ENCODE measurements at places on chromosomes 1 and 21. TPM values are rescaled to one million over a fixed set of nuclear protein-coding genes. Genes with fewer than 3 reads are reported as not detected.
A peak's percentile ranks its signal among the peaks of the same experiment; 100 is the strongest.

Gene FAAH
- 53.4 TPM for total RNA-seq

DNA sequence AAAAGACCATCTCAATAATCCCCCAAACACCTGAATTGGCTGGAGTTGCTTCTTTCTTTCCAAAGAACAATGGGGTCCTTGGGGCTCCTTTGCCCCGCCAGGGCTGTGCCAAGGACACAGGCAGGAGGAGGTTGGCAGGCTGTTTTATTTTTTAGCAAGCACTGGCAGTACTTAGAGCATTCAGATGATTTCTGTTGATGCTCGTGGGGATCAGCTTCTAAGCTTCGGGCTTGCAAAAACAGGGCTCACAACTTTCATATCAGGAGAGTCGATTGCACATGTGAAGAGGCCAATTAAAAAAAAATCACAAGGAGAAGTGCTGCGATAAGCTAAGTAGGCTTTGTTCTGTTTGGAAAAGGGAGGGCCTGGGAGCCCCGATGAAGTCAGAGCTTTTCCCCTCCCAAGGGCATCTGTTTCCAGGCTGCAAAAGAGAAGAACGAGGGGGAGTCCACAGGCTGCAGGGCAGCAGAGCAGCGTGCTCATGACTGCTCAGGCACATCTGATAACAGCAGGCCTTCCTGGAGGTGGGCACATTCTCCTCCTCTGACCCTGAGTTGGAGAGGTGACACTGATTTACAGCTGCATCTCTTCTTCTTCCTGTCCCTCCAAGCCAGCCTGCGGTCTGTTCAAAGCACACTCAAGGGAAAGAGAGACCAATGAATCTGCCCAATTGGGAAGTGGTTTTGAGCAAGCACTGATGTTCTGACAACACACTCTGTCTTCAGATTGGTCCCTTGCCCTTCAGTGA, 27.3 kb upstream of the BCAR3 start:
- peak; percentile 53 for DNase-seq

- DNase-seq, result peak; percentile 85
Observed at GRCh38 chr1:59146651-59147358, 150.1 kb upstream of the FGGY start.

Gene OR2T11
- total RNA-seq, result not detected

- peak; percentile 65 for DNase-seq
Observed at GRCh38 chr1:83583351-83584014, 415.4 kb downstream of the TTLL7 start.

DNA sequence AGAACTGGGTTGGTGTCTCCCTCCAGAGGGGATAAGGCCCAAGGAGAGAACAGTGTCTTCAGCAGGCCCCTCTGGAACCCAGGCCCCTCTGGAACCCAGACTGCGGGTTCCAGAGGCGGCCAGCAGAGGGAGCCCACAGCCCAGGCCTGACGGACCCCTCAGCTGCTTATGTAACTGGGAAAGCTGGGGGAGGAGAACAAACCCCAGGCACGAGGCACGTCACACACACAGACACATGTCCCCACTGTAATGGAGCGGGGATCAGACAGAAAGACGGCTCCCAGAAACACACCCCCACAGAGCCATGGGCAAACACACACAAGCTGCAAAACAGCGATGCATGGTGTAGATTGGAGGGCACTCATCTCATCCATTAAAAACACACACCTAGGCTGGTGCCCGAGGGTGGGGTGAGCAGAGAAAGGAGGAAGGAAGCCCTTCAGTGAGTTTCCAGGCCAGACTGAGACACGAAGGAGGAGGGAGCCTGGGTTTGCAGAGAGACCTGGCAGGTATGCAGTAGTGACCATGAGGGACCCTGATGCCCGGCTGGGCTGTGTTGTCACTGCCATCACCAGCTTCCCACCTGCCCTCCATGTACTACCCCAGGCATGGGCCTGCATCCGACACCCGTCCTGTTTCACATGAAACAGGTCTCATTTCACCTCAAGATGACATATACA, 2.8 kb upstream of the IGSF8 start:
- peak; percentile 93 for DNase-seq

DNA sequence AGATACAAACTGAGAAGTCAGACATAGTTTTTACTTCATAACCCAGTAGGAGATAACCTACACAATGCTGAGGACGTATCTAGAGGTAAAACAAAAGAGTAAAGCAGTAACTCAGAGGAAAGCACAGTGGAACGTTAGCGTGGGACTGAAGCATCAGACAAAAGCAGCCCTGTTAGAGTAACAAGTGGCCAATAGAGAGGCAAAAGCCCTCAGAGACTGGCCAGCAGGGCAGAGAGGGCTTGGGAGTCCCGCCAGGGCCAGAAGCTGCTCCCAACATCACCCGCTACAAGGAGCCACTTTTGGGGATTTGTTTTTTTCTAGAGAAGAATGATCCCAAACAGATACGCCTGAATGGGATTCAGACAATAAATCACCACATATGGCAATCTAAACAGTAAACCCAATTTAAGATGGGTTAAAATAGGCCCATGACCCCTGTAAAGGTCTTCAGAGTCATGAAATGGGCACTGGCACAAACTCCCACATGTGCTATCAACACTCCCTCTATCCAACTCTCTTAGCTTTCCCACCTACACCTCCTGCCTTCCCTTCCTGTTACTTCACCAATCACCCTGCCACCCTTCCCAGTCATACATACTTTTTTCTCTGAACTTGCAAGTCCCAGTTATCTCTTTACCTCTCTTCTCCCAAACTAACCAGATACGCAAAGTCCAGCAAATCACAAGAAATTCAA, 17.2 kb downstream of the TADA1 start:
- DNase-seq, result no peak

DNA sequence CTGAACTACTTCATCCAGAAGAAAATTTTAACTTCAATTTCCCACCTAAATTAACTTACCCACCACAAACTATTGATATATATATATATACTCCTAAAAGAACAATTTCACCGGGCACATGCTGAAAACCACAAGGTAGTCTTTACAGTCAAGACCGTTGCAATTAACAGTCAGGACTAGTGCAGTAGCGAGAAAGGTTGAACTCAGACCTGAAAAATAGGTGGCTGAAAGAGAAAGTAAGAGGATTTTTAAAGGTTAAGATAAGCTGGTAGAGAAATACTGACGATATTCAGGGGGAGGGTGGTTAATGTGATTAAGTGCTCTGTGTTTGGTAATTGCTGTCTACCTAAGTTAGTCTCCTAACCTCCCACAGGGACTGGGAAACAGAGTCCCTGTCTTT, 1153.5 kb upstream of the TMPRSS15 start:
- DNase-seq, result no peak

GRCh38 chr1:19055001-19055400, 98.5 kb upstream of the IFFO2 start:
- DNase-seq, result no peak

- DNase-seq, result no peak
Observed at GRCh38 chr1:228061411-228062084, 21.0 kb upstream of the ARF1 start.

Gene NHLH2
- total RNA-seq, result 1.4 TPM

- DNase-seq, result no peak
Observed at GRCh38 chr21:38460171-38460742, 38.0 kb downstream of the ERG start.

DNA sequence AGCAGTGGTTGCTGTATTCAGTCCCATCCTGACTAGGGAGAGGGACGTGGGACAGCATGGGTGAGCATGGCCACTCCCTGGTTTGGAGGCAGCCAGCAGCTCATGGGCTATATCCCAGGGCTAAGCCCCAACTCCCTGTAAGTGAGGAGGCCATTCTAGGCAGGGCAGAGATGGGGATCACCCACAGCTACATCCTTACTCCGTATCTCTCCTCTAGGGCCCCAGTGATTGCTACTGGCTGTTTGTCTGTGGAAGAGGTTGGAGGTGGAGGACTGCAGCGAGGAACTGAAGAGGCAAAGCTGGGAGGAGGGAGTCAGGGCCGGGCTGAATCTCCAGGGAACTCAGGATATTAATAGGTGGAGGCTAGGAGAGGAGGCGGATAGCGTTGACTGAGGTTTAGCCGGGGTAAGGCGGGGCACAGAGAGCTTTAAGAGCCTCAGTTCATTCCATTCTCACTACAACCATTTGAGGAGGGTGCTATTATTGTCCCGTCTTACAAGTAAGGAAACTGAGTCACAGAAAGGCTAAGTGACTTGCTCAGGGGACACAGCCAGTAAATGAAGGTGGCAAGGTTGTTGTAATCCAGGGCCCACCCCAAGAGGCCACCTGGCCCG, 6.8 kb downstream of the OLIG2 start:
- no peak for DNase-seq

Gene SGIP1
- 4.4 TPM for total RNA-seq

- no peak for DNase-seq
Observed at GRCh38 chr1:150511551-150511950, 3.6 kb downstream of the ECM1 start.

Gene SLC9C2
- not detected for total RNA-seq

- no peak for DNase-seq
Observed at GRCh38 chr1:153849487-153850185, 73.1 kb downstream of the GATAD2B start.

Gene NBPF6
- total RNA-seq, result not detected

DNA sequence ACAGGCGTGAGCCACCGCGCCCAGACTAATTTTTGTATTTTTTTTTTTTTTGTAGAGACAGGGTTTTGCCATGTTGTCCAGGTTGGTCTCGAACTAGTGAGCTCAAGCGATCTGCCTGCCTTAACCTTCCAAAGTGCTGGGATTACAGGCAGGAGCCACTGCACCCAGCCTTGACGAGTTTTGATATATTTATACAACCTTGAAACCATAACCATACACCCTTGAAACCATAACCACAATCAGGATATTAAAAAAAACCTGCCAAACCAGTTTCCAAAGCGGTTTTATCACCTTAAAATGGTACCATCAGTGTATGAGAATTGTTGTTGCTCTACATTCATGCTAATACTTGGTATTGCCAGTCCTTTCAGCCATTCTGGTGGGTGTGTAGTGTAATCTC, 3.7 kb upstream of the PHACTR4 start:
- no peak for DNase-seq

Gene LEFTY1
- 841 TPM for total RNA-seq

Gene PLA2G5
- not detected for total RNA-seq

Gene LAMTOR5
- 104 TPM for total RNA-seq

DNA sequence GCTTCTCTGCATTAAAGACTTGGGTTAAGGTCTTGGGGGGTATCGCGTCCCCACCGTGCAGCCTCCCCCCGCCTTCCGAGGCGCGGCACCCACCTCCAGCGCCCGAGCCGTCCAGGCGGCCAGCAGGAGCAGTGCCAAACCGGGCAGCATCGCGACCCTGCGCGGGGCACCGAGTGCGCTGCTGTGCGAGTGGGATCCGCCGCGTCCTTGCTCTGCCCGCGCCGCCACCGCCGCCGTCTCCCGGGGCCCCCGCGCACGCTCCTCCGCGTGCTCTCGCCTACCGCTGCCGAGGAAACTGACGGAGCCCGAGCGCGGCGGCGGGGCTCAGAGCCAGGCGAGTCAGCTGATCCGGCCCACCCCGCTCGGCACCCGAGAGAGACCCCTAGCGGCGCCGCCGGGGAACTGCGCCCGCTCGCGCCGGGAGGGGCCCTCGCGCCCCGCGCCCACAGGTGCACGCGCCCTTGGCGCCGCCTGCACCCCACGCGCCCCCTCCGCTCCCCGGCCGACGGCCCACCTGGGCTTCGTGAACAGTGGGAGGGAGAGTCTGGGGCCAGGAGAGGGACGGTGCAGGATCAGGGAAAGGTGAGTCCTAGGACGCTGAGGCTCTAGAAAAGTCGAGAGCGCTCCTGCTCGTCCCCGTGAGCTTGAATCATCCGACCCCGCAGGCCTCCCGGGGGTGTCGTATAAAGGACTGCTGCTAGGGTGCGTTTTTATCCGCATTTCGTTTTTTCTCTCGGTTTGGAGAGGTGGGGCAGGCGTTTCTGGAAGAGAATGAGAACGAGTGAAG, at the start of gene APP:
APP (minus strand) TSS at position 300 of the 787 bp plus-strand sequence; CDS start at position 150, 150 bp downstream.
- peak; percentile 93 for DNase-seq

GRCh38 chr1:25492323-25492722, 51.1 kb upstream of the LDLRAP1 start:
- DNase-seq, result no peak

GRCh38 chr1:26164036-26164860, 4.5 kb downstream of the C1orf232 start:
- DNase-seq, result peak; percentile 92

- DNase-seq, result no peak
Observed at GRCh38 chr1:101275672-101276071, 38.9 kb downstream of the S1PR1 start.

All from endodermal cell (in vitro differentiated cells).